ENCODE measurements at places on chromosomes 5 and 9.
A peak's percentile ranks its signal among the peaks of the same experiment; 100 is the strongest.

- peak; percentile 43 for DNase-seq
Observed at GRCh38 chr5:150000990-150001659, 586 bp downstream of the HMGXB3 start.

DNA sequence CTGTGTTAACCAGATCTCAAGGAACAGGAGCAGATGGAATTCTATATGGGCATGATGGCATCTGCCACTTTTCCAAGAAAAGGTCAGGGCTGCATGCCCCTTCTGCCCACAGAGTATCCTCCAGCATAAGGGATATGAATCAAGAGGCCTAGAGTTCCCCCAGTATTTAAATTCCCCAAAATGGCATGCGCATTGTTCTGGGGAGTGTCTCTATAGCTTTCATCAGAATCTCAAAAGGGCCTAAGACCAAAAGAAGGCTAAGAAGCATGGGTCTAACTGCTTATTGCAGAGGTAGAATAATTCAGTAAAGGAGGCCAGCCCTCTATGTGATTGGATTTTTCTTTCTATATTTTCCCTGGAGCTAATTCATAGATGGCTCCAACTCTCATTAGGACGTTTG is 114.2 kb upstream of the SPIN1 start:
- DNase-seq, result no peak

- DNase-seq, result no peak
Observed at GRCh38 chr5:114166081-114166480, 195.8 kb upstream of the KCNN2 start.

DNA sequence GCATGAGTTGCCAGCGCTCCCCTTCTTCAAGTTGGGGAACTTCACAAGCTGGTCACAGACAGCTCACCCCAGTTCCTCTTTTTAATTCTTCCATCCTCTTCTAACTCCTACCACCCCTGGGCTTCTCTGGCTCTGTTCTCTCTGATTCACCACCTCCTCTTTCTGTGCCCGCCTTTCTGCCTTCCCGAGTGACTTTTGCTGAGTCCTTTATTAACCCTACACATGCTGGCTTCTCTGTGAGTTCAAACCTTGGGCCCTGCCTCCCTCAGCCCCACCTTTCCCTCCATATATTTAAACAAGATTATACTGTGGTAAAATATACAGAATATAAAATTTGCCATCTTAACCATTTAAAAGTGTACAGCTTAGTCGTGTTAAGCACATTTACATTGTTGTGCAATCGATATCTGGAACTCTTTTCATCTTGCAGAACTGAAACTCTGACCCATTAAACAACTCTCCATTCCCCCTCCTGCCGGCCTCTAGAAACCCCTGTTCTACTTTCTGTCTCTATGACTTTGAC is 32.0 kb downstream of the SLC46A2 start:
- peak; percentile 86 for DNase-seq

GRCh38 chr5:118377420-118377819 is 610.9 kb downstream of the DTWD2 start:
- no peak for DNase-seq

DNA sequence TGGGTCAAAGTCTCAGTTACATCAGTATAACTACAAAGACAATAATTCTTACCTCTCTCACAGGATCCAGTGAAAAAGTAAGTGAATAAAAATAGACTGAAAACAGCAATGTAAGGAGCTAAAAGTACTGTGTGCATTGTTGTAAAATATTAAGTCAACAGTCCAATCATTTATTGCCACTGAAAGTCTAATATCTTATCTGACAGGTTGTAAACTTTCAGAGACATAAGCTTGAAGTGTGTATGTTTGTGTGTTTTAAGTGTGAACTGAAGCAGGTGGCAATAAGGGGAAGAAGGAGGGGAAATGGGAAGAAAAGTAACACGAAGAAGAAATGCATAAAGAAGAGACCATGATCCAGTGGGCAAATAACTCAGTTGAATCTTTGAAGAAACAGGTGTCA is 229.7 kb upstream of the TAS2R1 start:
- no peak for DNase-seq

- no peak for DNase-seq
Observed at GRCh38 chr5:170444969-170445505, 55.9 kb upstream of the KCNMB1 start.

DNA sequence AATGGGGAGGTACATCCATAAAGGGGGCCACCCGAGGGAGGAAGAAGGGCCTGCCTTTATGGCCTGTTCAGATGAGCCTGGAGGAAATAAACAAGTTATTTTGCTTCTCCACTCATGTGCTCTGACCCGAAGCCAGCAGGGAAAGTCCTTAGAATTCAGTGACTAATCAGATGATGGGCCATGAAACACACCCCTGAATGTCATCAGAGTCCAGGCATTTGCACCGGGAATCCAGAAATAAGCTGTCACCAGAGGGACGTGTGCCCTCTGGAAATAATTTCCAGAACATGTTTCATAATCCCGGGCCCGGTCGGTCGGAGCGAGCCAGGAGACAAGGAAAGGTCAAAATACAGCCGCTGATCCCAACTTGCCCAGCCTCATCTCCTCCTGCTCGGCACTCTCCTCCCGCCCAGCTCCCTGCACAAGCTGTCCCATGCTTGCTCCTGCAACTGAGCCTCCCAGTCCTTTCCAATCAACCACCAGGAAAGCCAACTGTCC is 73.6 kb upstream of the ZNF622 start:
- no peak for DNase-seq

GRCh38 chr5:14258840-14259239 is 115.7 kb downstream of the TRIO start:
- no peak for DNase-seq

GRCh38 chr5:75028090-75028489 is 24.3 kb downstream of the GCNT4 start:
- DNase-seq, result no peak

DNA sequence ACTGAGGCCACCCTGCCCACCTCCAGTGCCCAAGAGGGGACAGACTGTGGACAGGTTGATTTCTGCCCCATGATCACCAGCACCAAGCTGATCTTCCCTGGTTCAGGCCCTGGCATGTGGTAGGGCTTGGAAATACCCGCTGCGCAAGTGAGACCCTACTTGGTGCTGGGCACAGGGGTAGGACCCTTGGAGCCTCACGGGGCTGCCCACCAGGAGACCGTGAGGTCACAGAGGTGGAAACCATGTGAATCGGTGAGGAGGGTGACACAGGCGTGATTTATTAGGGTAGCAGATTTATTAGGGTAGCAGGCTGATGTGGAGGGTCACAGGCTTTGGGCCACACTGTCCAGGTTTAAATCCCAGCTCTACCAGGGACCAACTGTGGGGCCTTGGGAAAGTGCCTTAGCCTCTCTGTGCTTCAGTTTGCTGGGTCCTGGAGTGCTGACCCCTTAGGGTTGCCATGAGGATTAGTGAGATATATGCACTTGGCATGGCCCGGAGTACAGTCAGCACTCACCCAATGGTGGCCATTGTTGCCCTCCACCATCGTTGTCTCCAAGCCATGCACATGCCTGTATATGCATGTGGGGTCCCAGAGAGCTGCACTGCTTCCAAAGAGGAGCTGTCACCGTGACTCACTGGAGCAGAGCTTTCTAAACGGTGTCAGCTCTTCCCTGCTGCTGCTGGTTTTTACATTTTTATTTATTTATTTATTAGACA is 20.9 kb upstream of the DUSP1 start:
- DNase-seq, result no peak

DNA sequence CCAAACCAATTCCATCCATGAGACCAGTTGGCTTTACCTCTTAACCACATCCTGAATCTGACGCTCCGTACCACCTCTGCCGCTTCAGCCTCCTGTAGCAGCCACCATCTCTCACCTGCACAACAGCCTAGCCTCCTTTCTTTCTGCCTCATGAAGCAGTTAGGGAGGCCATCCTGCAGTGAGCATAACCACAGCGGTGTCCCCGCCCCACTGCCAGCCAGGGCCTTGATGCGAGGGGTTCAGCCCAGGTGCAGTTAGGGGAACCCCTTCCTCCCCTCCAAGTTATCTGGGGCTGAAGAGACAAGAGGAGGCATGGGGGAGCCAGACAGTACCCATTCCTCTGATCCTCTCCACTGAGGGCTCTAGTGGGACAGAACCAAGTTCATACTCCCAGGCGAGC is 167.0 kb downstream of the C5orf15 start:
- DNase-seq, result no peak

- no peak for DNase-seq
Observed at GRCh38 chr9:124593651-124594058, 86.5 kb upstream of the NR5A1 start.

- DNase-seq, result no peak
Observed at GRCh38 chr5:52947851-52948250, 41.3 kb upstream of the ITGA2 start.

DNA sequence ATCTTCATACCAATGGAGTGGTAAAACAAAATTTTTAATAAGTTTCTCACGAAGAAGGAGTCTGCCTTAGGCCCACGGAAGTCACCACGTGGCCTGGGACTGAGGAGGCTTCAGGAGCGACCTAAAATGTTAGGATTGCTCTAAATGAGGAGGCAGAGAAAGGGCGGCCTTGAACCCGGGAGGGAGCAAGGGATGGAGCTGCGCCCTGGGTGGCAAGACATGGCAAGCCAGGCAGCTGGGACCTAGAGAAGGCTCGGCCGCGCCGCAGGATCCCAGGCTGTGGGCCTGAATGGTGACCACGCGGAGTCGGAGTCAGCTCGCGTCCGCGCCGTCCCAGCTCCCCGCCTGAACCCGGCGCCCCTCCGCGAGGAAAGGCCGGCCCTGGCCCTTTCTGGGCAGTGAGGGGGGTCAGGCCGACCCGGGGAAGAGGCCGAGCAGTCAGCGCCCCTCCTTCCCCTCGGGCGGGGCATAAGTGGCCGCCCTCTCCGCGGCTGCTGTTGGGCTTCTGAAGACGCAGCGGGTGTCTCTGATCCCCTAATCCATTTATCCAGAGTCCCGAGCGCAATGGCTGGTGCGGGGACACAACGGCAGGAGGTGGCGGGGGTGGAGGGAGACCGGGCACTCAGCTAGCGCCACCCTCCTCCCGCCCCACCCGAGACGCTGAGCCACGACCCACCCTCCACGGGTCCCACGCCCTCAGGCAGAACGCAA is 10.6 kb downstream of the IRX1 start:
- no peak for DNase-seq

DNA sequence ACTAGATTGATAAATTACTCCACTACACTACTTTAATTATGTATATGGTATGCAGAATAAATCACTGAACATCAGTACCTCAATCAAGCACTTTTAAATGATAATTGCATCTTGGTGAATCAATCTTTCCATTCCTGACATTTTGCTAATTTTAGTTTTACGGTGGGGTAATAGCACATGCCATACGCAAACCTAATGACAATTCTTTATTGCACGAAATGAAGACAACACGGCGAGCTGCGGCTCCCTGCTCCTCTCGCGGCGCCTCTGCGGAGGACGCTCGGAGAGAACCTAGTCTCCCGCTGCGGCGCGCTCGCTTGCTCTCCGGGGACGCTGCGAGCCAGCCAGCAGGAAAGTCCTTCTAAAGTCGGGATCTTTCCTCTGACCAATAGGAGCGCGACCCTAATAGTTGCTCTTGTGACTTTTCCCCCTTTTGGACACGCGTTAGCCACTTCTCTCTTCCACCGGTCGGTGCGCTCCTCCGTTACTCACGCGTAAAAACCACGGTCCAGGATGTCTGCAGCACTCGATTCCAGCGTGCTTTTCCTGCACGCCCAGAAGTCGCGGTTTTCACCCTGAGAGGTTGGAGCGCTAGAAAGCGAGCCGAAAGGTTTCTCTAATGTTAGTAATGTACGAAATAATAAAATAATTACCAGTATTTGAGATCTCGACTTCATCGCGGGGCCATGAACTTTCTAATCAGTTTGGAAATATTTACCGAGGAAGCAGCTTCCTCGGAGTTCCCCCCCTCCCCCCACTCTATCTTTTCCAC is 1.0 kb upstream of the MEF2C start:
- DNase-seq, result peak; percentile 58

DNA sequence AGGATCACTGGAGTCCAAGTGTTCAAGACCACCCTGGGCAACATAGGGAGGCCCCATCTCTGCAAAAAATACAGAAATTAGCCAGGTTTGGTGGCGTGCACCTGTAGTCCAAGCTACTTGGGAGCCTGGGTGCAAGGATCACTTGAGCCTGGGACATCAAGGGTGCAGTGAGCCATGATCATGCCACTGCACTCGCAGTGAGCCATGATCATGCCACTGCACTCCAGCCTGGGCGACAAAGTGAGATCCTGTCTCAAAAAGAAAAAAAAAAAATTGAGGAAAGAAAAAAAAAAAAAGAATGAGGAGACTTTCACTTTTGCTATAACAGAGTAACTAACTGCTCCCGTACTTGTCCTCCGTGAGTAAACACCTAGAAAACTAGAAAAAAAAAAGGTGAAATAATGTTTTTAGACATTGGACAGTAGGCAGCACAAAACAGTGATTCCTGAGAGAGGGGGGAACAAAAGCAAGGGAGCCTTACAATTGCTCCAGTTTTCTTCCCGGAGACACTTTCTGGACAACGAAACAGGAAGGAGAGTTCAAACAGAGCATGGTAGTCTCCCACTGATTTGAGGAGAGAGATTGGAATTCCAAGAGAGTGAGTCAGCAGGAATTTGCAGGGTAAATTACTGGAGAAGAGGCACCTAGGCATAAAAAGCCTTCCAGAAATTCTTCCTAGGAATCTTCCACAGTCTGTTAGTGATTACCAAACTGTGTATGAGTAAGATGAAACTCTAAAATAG is 6.9 kb upstream of the ZBTB5 start:
- DNase-seq, result no peak

GRCh38 chr9:22449719-22450118 is 3.1 kb downstream of the DMRTA1 start:
- no peak for DNase-seq

DNA sequence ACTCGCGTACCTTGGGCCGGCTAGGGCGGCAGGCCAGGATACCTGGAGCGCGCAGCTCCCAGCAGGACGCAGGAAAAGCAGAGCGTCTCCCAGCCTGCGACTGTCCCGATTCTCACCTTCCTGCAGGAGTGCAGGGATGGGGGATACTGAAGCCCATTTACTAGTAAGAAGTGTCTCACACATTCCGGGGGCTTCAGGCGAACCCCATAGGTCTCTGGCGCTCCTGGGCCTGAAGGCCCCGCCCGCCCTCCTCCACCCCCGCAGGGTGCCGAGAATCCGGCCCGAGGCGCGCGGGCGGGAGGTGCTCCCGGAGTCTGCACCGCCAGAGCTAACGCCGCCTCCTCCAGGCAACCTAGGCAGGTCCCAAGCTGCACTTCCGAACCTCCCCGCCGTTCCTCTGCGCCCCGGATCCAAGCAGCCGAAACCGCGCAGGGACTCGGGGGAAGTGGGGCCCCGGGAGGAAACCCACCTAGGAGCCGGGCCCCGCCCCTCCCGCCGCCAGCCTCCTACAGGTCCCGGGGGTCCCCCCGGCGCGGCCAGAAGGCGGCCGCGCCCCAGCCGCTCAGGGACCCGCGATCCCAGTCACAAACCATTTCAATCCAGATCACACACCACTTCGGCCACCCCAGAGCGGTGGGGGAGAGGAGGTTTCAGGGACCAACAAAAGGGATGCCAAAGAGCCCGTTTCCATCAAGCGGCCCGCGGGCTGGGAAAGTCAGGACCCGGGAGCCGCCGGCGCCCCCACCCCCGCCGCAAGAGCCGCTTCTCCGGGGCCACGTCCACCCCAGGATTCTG is 1.2 kb downstream of the ROR2 start:
- no peak for DNase-seq

GRCh38 chr9:89664896-89665329 is 60.1 kb downstream of the GADD45G start:
- no peak for DNase-seq
